NCI-H1105 (cell line): ENCODE measurements at places on chromosomes 2 and 18.

- DNase-seq = no peak
Measured at GRCh38 chr2:95010126-95010525, 15.4 kb upstream of the MAL start.

GRCh38 chr2:183148955-183149354, 24.7 kb downstream of the NUP35 start:
- DNase-seq = no peak

DNA sequence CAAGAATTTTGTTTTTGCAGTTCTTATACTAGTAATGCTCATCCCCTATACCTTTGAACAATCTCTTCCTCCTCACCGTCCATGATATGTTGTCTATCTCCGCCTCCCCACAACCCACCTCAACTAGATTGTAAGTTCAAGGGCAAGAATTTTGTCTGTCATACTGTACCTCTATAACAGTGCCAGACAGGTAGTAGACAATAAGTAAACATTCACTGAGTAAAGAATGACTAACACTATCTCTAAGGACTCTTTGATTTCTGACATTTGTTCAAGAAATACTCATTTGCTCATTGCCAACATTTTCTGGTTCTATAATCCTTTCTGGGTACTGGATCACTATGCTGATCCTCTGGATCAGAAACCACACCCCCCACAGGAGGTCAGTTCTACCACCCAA, 82.4 kb downstream of the EXOC6B start:
- DNase-seq = no peak

GRCh38 chr2:147373800-147374422, 470.9 kb upstream of the ACVR2A start:
- DNase-seq = no peak

DNA sequence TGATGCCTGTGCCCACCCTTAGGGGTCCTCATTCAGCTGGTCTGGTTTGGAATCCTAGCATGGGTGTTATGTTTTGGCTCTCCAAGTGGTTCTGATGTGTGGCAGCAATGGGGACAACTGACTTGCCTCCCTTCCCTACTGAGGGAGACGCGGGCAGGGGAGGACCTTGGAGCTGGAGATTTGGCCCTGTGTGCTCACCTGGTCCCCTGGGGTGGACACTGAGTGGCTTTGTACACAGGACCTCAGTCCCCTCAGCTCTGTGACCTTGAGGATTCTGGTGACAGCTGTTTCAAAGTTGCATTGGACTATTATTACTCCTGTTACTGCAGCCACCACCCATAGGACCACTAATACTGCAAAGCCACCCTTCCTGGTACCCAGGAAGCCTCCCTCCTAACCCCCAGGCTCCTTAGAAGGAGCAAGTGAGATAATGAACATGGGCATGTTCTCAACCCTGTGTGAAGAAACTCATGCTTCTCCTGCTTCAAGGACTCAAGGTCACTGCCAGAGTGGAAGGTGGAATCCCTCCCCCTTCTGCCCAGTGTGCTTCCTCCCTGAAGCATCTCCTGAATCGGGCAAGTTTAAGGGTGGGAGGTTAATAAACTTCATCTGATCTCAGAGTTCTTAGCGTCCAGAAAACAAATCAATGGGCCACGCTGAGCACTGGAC, 26.5 kb downstream of the TMEM182 start:
- DNase-seq = no peak
